ENCODE measurements at places on chromosomes 11 and 22.

DNA sequence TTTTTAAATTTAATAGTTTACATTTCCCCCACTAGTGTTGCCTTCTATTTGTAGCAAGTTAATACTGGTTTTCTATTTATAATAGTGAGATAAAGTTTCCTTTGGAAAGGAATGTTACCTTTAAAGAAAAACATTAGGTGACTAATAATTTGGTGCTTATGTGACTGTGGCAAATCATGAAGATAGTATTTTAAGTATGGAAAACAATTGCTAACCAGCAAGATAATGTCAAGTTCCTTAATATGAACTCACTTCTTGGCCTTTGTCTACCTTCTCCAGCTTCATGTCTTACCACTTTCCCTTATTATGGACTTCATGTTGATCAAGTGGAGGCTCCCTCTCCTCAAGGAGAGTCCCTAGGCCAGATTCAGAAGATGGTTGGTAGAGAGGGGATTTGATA, 27.2 kb downstream of the ARHGEF12 start:
- DNase-seq = no peak

- peak; percentile 45 for DNase-seq
Observed at GRCh38 chr11:117230286-117230961, 1.4 kb downstream of the PCSK7 start.

- no peak for DNase-seq
Observed at GRCh38 chr11:61657566-61658290, 22.5 kb upstream of the DAGLA start.

DNA sequence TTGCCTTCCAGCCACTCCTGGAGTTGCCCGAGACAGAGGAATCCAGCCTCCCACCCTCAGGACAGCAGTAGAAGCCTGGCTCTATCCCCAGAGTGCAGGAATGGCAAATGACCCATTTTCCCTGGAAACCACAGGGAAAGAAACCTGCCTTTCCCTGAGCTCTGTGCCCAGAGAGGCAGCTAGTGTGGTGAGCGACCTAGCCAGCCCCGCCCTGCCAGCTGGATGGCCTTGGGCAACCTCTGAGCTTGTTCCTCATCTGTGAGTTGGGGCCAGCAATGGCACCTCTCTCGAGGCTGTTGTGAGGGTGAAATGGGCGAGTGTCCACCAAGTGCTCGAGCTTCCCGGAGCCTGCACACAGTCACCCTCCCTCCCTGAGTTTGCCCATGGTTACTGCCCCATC, 3.7 kb downstream of the OMP start:
- no peak for DNase-seq

- DNase-seq = peak; percentile 57
Observed at GRCh38 chr22:44403602-44404329, 91.0 kb upstream of the SHISAL1 start.

GRCh38 chr11:70688142-70688541, 289.8 kb downstream of the CTTN start:
- no peak for DNase-seq

DNA sequence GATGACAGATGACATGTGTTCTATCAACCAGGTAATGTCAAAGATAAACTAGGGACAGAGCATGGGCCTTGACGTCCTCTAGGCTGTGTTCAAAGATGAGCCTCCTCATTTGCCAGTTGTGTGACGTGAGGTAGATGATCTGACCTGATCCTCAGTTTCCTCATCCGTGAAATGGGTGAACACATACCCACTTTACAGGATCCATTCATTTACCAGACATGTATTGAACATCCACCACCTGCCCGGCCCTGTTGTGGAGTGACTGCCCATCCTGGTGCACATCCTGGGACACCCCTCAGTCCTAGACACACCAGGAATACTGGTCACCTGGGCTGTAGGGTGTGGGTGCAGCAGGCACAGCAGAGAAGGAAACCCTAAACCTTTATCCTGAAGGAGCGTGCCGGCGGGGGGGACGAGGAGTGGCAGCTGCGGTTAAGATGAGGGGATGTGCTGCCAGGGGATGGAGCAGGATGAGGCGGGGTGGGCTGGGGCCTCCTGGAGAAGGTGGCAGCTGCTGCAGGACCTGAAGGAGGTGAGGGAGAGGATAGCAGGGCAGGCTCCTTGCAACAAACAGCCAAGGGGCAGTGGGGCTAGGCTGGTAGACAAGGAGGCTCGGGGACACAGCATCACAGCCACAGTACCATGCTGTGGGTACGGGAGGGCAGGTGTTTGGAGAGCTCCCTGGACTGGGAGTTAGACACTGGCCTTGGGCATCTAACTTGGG, 8.4 kb downstream of the CLDN5 start:
- no peak for DNase-seq

- no peak for DNase-seq
Observed at GRCh38 chr11:22539821-22540256, 85.8 kb downstream of the FANCF start.

Measured in coronary artery (tissue), 2 donors.